OCI-M1 (cell line): ENCODE measurements at places on chromosomes 4 and X.

DNA sequence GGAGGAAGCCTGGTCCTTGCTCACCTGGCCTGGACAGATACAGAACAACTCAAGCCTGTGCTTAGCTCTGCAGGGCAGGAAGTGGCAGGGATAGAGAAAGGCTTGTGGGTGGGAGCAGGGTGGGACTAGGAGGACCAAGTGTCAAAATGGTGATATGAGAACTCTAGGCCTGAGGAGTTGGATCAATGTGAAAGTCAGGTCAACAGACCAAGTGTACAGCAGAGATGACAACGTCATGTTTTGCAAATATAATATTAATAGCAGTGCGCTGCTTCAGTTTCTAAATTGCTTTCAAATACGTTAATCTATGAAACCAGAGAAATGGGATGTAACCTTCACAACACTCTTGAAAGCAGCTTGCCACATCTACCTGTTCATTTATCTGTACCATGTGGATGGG is 114.2 kb upstream of the MAP3K15 start:
- no peak for DNase-seq

DNA sequence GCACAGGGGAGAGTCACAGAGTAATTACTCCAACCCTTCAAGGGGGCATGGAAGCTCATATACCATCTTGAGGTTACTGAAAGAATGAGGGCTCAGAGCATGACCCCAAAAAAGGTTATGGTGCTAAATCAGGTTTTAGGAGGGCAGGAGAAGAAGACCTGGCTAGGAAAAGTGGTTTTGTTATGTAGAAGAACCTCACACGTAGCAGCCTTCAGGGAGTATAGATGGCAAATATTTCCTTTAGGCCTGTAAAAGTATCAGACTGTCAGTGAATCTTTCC is 102.0 kb upstream of the PDE5A start:
- no peak for DNase-seq

DNA sequence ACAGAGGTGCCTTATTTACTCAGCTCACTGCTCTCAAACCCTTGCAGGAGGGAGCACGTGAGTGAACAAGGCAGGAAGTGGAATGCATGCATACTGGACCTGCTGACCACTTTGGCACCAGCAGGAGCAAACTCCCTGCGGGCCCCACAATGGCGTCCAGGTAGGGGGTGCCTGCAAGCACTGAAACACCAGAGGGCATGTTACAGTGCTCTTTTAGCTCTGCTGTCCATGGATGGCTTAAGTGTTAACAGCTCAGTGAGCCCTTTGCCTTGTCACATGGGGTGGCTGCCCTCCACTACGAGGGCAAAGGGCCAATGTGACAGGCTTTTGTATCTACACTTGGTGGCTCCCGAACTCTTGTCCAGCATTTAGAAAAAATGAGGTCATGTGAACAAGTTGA is 199.5 kb upstream of the UGT8 start:
- no peak for DNase-seq

DNA sequence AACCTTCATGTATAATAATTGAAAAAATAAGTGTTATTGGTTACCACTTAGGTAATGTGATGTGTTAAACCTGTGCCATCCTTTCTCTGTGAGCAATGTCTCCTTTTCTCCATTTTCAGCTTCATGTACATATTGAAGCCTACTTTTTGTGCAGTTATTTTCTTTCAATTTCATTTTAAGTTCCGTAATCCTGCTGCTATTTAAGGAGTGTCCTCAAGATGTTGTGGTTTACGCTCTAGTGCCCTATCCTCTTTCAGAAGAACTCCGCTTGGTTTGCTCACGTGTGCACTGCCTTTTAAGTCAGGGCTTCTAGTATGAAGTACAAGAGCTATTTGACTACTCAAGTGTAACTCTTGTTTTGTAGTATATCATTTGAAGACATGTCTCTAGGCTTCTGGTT is 2253.2 kb upstream of the TENM3 start:
- DNase-seq = peak; percentile 93

DNA sequence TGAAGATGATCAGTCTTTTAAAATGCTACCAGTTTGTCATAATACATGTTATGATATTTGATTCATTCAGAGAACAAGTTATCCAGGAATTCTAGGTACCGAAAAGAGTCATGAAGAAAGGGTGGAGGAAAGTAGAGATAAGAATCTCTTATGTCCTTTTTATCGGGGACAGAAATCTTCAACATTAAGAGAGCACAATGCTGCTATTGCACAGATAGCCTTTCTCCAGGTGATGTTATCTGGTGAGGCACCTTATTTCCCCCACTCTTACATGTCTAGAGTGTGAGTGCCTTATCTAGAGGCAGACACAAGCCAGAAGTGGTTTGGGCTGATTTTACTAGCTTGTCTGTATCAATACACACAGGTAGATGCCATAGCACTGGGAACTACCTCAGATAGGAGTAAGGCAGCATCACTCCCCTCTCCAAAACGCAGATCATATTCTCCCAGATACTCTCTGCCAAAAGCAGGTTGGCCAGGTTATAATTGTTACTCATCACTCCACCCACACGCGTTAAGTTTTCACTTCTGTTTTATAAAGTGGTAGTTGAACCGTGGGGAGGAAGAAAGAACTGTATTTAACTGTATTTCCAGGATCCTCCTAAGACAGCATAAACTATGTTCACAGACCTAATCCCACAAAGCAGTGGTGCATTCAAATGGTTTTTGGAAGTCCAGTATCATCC is 38.4 kb downstream of the AREG start:
- DNase-seq = no peak

- DNase-seq = peak; percentile 73
Observed at GRCh38 chr4:67714248-67714583, 13.3 kb upstream of the UBA6 start.

DNA sequence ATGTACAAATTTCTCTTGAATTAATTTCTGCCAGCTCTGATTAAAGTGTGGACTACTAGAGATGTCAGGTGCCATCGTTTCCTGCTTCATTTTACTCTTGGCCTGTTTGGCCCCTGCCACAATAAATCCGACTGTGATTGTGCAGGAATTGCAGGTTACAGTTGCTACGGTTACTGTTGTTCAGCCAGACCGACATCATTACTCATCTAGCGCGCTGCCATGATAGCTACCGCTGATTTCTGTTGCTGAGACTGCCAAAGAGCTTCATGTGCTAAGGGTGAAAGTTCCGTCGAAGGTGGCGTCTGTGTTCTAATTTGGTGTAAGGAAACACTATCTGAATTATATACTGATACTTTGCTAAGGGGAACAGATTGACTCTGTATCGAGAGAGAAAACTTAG is 22.1 kb downstream of the SLIT2 start:
- no peak for DNase-seq

GRCh38 chr4:31005037-31005436 is 284.9 kb downstream of the PCDH7 start:
- peak; percentile 75 for DNase-seq

GRCh38 chrX:148470324-148470723 is 30.1 kb upstream of the AFF2 start:
- no peak for DNase-seq

DNA sequence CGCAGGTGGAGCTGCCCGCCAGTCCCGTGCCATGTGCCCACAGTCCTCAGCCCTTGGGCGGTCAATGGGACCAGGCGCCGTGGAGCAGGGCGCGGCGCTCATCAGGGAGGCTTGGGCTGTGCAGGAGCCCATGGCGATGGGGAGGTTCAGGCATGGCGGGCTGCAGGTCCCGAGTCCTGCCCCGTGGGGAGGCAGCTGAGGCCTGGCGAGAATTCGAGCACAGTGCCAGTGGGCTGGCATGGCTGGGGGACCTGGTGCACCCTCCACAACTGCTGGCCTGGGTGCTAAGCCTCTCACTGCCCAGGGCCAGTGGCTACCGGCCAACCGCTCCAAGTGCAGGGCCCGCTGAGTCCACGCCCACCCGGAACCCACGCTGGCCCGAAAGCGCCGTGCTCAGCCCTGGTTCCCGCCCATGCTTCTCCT is 646.5 kb downstream of the GABRG1 start:
- DNase-seq = no peak

- no peak for DNase-seq
Observed at GRCh38 chrX:109873983-109874382, 128.9 kb upstream of the TMEM164 start.

GRCh38 chr4:66920514-66920913 is 624.8 kb downstream of the CENPC start:
- no peak for DNase-seq

- DNase-seq = no peak
Observed at GRCh38 chr4:84145176-84145575, 353.9 kb downstream of the NKX6-1 start.
